ENCODE measurements at places on chromosomes 5 and 9. TPM values are rescaled to one million over a fixed set of nuclear protein-coding genes. Genes with fewer than 3 reads are reported as not detected.

CCL27 gene
- not detected for total RNA-seq

GRCh38 chr9:91741522-91741921, 208.5 kb downstream of the ROR2 start:
- H3K4me1 ChIP-seq = no peaks in the 10 kb centered on the region
- no peak for DNase-seq
- H3K4me3 ChIP-seq = no peak overlapping the region
- no peaks in the 10 kb centered on the region for H3K27me3 ChIP-seq
- no peaks in the 10 kb centered on the region for H3K36me3 ChIP-seq

GRCh38 chr9:79362100-79363081, 209.4 kb upstream of the TLE4 start:
- no peak overlapping the region for H3K4me3 ChIP-seq
- no peaks in the 10 kb centered on the region for H3K36me3 ChIP-seq
- H3K27ac ChIP-seq = no peak overlapping the region
- no peaks in the 10 kb centered on the region for H3K27me3 ChIP-seq
- no peak for DNase-seq

GRCh38 chr5:5183933-5184332, 43.8 kb downstream of the ADAMTS16 start:
- H3K36me3 ChIP-seq = no peaks in the 10 kb centered on the region
- no peak overlapping the region for H3K4me3 ChIP-seq
- no peaks in the 10 kb centered on the region for H3K4me1 ChIP-seq
- no peak overlapping the region for H3K27ac ChIP-seq
- DNase-seq = no peak

DNA sequence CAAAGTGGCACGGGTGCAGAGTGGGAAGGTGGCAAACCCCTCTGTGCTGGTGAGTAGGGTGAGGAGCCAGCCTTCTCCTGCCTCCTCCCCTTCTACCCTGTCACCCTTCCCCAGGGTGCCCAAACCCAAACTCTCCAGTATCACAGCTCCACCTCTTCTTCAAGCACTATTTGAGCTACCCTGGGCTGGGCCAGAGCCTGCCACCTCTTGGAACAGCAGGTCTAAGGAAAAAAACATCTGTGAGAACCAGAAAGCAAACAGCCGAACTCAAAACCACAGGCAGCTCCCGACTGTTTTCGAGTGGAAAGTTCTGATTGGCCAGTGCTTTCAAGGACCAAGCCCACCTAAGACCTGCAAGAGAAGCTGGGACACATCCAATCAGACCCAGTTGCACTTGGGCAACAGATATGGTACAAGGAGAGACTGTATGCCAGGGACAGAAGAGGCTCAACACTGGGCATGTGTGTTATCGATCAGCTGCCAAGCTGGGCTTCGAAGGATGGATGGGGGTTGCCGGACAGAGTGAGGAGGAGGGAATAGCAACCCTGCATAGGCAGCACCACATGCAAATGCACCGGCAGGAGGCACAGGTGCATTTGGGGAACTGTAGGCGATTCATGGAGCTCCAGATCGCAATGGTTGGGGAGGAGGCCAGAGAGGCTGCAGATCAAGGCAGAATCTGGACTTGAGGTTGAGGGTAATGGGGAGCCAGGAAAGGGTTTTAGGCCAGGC, 19.7 kb downstream of the ACSL6 start:
- no peaks in the 10 kb centered on the region for H3K36me3 ChIP-seq
- H3K4me3 ChIP-seq = no peak overlapping the region
- no peak for DNase-seq
- no peaks in the 10 kb centered on the region for H3K27me3 ChIP-seq
- H3K4me1 ChIP-seq = no peaks in the 10 kb centered on the region

TMEM252 gene
- total RNA-seq = not detected

Measured in thoracic aorta (tissue), 2 donors.